ENCODE measurements at places on chromosomes 6 and 20.

DNA sequence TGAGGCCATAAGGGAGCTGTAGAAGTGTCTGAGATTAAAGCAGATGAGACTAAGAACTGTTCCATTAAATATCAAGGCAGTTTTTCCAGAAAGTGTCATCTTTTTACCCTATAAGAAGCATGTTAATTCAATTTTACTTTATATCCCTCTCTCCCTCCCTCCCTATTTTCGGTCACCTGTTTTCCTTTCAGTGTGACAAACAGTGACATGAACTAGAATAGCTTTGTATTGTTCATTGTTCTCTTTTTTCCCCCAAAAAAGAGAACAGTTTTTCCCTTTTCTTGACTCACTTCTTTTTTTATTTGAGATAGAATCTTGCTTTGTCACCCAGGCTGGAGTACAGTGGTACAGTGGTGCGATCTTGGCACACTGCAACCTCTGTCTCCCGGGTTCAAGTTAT lies 269.3 kb downstream of the ZFAND3 start:
- DNase-seq, result no peak

GRCh38 chr6:128710315-128710714 lies 172.6 kb upstream of the LAMA2 start:
- no peak for DNase-seq

DNA sequence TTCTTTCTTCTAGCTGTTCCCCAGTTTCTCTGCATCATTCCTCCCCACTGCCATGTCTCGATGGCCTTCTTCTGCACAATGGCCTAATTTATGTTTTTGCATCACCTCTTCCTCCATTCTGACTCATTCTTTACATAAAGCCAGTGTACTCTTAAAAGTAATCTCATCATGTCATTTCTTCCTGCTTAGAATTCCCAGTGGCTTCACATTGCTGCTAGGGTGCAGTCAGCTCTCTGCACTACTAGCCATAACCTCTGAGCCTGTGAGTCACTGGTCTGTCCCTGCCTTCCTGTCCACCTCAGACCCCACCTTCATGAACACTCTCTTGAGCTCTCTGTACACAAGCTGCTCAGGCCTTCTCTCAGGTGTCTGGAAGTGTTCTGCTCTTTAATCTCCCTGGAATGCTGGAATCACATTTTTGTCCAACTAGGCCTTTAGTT lies 24.1 kb upstream of the TRIM27 start:
- no peak for DNase-seq

DNA sequence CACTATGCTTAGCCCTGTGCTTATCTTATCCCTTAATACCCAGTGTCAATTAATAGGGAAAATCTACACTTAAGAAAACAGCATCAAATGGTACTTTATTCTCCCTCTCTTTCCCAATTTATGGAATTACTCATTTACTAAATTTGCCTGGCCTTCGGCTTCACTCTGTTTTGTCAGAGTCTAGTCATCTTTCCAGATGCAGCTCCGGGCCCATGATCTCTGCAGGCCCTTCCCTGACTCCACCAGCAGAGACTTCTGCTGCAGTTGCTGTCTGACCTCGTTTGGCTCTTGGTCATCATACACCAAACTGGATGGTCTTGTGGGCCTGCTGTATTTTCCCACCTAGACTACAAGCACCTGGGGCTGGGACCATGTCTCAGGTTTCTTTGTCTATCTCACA lies 27.4 kb downstream of the MRS2 start:
- no peak for DNase-seq

DNA sequence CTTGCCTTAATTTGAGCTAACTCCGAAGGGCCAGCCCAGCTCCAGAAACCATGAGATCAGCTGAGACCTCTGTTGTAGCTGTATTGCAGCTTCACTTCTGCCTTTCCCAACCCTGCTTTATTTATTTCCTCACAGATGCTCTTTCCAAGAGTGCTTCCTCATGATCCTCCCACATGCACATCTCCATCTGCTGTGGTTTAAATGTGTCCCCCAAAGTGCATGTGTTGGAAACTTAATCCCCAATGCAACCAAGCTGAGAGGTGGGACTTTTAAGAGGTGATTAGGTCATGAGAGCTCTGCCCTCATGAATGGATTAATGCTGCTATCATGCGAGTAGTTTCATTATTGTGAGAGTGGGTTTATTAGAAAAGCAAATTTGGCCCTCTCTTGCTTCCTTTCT lies 164.4 kb upstream of the TAB2 start:
- no peak for DNase-seq

- no peak for DNase-seq
These were observed 36.0 kb downstream of the ZNF311 start for GRCh38 chr6:28969129-28969528.

DNA sequence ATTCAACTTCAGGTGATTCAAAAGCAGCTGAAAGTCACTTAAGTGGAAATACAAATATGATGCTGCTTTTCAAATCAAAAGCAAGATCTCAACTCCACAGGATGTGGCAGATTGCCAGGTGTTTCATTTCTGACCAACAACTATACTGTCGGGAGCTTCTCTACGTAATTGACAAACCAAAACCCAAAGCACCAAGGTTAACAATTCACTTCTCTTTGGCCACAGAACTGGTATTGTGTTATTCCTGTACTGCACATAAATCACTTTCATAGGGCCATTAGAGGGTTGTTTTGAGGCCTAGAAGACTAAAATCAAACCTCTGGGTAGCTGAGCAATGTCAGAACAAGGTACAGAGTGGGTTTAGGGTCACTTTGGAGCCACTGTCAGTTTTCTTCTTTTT lies 169.7 kb downstream of the HAO1 start:
- DNase-seq, result no peak

DNA sequence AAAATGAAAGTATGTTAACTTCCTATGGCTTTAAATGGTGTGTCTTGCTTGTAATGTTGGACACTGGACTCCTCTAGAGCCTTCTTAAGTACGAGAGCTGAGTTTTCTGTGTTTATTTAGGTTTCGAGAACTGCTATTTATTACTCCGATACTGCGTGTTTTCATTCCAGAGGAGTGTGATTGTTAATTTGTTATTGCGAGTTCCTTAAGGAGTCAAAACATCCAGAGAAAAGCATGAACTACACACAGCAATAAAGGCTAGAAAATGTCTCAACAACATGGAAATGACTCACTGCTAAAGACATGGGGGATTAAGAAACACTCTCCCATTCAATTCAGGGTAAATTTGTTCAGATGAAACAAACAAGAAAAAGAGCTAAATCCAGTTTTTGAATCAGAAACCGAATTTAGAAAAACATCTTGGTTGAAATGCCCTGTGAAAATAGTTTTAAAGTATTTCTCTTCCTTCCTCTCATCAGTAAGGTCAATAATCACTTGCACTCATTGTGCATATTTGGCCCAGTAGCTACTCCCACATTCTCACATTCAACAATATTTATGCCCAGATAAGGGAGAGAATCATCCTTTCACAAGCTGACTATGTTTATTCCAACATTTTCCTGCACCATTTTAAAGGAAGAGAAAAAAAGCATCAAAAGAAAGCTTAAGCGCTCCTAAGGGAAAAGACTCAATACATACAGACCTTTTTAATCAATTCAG lies 36.0 kb downstream of the ATXN1 start:
- no peak for DNase-seq
